Frontal cortex (tissue), 4 donors: ENCODE measurements at places on chromosomes 4 and X.

- no peak for DNase-seq
Observed at GRCh38 chr4:146525754-146526153, 4.0 kb upstream of the SLC10A7 start.

DNA sequence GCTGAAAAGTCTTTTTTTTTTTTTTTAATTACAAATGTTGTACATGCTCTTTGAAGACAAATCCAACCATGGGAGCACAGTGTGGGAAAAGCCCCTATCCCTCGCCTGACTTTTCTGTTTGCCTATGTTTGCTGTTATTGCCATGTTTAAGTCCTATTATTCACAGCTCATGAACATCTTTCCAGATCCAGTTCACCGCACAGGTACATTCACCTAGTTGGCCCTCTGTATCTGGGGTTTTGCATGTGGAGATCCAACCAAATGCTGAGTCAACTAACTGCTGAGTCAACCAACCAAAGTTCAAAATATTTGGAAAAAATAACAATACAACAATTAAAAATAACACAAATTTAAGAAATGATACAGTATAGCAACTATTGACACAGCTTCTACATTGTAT is 100.1 kb upstream of the CLNK start:
- no peak for DNase-seq

DNA sequence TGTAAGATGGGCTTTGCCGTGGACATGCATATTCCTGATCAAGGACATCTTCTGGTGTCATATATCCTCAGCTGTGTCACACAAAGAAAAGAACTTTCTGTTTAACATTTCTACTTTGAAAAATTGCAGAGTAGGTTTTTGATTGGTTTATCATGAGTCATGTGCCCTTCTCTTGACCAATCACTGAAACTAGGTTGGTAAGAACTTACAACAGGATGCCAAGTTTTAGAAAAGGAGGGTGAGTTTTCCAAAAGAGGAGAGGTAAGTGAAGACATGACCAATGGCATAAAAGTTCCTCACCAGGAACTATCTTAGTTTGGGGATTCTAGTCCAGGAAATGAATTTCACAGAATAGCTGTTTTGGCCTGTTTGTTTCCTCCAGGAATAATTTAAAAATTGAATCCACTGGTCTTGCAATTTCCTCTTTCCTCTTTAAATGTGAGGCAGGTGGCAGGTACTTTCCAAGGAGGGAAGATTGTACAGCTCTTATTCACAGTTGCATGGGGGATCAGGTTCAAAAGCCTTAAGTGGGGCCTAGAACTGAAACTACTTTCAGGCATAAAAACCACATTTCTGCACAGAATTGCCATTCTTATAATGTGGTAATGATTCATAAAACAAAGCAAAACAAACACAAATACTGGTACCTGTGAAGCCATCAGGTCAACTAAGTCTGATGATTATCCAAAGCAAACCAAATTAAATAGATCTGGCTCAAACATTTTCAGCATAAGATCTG is 1114.5 kb upstream of the LCORL start:
- no peak for DNase-seq

- no peak for DNase-seq
Observed at GRCh38 chr4:128560754-128561495, 248.6 kb upstream of the JADE1 start.

GRCh38 chr4:75708218-75708691 is 16.1 kb upstream of the USO1 start:
- DNase-seq = no peak

DNA sequence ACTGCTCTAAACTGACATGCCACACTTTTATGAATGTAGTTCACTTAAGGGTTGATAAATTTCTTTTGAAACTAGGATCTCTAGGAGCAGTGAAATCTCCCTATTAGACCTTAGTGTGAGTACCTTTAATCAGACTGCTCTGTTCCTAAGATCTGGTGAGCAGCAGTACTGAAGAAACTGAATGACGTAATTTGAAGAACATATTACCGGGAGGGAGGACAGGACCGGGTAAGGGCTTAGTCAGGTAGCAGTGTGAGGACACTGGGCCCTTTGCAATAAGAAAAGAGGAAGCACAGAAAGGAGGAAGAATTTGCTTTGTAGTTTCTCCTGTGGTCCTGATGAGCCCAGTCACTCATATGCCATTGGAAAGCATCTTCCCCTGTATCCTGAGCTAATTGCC is 255.2 kb downstream of the THOC2 start:
- no peak for DNase-seq

DNA sequence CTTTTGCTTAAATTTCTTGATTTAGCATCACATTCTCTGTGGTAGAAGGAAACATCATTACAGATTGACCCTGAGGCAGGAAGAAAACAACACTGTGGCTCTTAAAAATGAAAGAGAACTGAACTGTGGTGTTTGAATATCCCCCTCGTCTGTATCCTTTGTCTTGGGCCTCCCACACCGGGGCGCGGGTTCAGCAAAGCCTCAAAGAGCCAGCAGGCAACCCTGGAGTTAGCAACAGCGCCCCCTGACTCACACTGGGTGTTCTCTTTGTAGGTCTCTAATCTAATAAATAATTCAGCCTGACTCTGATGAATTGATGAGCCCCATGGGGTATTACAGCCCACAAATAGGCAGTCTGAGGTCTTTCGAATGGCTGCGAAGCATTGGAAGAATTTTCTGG is 46.1 kb upstream of the CTSO start:
- no peak for DNase-seq

GRCh38 chrX:13433298-13433605 is 113.4 kb upstream of the ATXN3L start:
- no peak for DNase-seq

GRCh38 chr4:70997036-70997435 is 3.6 kb downstream of the DCK start:
- no peak for DNase-seq

DNA sequence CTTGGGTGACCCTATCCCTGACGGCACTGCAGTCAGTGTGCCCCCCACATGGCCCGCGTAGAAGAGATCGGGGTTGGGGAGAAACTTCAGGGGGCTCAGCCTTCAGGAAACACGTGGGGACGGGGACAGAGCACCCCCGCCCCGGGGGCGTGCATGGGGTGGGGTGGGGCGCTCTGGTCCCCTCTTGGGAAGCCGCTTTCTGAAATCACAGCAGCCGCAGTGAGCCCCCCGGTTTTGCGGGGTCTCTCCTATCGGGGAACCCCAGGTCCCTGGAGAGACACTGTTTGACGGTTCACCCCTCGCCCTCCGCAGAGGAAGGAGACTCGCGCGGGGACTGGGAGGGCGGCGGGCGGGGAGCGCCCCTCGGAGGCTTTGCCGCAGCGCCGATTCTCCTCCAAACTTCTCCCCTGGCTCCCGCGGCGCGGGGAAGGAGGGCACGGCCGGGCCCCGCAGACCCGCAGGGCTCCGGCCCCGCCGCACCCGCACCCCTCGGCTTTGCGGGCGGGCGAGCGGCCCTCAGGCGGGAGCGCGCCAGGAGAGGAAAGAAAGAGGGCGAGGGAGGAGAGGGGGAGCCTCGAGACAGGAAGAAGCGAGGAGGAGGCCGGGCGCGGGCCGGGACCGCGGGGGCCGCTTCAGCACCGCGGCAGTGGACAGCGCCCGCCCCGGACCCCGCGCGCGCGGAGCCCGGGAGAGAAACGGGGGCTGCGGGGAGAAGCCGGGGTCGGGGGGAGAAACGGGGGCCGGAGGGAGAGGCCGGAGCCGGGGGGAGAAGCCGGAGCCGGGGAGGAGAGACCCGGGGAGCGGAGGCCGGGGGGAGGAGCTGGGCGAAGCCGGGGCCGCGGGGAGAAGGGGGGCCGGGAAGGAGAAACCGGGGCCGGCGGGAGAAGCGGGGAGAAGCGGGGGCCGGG is 612 bp downstream of the CPLX1 start:
- DNase-seq = peak; percentile 82

- no peak for DNase-seq
Observed at GRCh38 chr4:185880571-185880970, 68.6 kb upstream of the SORBS2 start.

DNA sequence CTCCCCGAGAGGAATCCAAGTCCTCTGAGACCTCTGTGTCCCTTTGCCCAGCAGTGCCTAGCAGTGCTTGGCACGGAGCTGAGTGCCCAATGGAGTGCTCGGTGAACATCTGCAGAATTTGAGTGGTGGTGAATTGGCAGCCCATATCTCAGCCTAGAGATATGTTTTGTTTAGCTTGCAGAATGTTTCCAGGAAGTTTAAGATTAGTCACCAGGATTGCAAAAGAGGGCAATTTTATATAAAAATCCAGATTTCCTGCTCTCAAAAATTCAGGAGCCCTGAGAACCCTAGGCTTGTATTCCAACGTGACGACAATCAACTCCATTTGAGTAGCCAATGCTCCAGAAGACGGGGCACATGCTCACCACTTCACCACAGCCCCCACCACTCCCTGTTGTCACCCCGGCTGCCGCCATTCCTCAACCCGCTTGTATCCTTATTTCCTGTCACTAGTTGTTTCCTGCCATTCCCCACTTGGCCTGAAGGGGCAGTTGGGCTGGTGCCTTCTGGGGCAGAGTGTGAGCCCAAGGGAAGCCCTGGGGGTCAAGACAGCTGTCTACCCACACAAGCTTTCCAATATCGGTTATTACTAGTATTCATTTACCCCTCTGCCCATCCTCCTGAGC is 116.9 kb downstream of the EFNB1 start:
- no peak for DNase-seq

DNA sequence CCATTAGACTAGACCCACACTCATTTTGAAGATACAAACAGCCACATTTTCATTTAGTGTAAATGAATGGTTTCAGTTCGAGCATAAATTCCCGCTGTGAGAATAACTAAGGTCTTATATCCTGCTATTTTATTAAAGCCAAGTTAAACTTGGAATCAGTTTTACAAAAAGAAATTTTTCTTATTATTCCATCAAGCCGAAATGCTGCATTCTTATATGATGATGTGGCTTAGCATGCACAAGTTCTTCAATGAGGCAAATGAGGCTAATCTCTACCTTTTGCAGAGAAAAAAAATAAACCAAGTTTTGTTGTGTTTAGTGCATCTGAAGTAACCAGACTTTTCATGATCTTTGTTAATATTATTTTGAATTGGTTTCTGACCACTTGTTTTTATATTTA is 953.9 kb upstream of the PCDH10 start:
- DNase-seq = no peak

DNA sequence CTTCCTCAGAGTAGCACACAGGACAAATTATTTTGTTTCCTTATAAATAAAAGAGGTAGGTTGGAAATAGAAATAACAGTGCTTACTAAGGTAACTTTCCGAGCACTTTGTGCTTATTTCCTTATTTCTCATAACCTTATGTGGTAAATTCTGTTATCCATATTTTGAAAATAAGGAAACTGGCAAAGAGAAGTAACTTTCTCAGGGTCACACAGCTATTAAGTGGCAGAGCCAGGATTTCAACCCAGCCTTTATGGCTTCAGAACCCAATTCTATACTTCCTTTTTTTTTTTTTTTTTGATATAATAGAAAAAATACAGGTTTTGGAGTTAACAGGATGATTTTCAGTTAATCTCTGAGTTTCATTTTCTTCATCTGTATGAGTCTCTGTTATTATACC is 3.3 kb downstream of the UTP3 start:
- DNase-seq = no peak

DNA sequence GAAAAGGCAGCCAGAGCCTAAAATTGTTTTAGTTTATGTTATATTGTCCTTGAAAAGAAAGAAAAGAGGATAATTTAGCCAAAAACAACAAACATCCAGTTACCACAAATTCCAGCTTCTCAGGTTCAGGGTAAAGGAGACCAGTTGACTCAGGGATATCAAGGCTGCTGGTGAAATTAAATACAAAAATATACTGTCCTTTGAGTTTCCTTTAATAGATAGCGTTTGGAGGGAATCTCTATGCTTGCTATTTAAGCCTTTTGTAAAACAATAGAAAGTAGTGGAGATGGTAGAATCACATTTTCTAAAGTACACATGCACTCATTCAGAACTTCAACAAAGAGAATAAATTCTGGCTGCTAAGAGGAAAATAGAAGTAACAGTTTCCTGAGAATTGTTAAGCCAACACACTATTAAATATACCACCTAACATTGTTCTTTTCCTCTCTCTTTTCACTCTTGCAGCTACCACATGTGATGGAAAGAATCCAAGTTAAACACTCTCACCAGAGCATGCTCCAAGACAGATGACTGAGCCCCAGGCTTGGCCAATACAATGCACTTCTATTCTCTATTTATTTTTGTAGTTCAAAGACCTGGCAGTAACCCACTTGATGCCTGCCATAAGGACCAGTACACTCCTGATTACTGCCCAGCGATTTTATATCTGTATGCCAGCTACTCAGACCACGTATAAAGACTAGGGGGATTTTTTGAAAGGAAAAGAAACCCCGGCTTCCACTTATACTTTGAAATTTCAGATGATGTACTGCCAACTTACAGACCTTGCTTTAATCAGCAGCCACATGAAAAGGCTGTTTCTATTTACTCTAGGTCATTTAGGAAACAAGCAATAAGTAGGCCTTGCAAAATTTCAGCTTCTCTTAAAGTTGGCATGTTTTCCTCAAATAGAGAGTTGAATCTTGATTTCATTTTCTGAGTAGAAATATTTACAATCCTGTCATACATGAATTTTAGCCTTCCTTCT is 756.9 kb downstream of the FAT4 start:
- DNase-seq = peak; percentile 10

DNA sequence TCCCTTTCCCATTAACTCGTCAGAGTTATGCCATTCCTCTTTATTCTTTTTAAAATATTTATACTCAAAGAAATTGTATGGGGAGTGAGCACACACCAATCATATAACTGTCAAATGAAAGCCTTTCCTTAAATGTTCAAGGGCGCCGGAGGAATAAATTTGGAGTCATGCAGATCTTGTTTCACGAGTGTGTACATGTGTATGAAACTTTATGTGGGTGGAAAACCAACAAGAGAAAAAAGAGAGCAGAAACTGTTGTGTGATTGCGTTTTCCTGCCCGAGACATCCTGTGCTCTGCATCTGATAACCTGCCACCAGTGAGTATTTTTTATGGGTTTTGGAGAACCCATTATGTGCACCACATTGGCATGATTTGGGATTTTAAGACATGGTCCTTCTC is 88.3 kb downstream of the FHDC1 start:
- DNase-seq = no peak
